ENCODE measurements at places on chromosomes 12 and 14.
A peak's percentile ranks its signal among the peaks of the same experiment; 100 is the strongest.

DNA sequence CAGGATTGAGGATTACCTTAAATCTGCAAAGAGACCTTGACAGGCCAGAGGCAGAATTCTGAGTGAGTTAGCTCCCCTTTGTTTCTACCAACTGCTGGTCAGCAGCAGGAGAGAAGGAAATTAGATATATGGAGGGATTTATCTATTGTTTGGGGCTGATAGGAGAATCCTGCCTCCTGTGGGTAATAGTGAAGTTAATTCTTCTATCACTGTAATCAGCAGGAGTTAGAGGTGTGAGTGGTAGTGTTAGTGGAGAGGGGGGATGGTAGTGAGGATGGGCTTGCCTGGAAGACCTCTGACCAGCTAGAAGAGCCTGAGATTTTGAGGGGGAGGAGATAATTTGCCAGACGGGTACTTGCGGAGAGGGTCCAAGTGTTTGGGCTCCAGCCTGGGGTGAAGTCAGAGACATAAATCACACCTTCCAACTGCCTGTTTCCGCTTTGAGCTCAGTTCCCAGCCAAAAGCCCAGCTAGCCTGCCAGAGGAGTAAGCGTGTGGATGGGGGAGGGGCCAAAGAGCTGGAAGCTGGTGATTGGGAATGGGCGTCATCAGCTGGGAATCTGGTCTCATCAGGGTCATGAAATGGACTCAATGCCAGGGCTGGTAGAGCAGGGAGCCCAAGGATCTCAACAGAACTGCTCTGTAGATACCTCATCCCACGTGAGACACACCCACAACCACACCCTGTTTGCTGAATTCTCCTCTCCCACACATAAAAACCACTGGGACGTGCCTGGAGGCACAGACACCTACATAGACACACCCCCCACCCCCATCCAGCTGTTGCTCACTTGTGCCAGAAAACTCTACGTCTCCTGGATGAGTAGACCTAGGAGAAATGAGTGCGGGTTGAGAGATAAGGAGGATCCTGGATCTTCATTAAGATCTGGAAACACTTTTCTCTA, 13.1 kb upstream of the ITGA5 start:
- no peak for DNase-seq

- DNase-seq: no peak
Observed at GRCh38 chr14:51180577-51180976, 59.5 kb upstream of the TMX1 start.

GRCh38 chr14:98280436-98280835, 991.6 kb downstream of the BCL11B start:
- DNase-seq: no peak

DNA sequence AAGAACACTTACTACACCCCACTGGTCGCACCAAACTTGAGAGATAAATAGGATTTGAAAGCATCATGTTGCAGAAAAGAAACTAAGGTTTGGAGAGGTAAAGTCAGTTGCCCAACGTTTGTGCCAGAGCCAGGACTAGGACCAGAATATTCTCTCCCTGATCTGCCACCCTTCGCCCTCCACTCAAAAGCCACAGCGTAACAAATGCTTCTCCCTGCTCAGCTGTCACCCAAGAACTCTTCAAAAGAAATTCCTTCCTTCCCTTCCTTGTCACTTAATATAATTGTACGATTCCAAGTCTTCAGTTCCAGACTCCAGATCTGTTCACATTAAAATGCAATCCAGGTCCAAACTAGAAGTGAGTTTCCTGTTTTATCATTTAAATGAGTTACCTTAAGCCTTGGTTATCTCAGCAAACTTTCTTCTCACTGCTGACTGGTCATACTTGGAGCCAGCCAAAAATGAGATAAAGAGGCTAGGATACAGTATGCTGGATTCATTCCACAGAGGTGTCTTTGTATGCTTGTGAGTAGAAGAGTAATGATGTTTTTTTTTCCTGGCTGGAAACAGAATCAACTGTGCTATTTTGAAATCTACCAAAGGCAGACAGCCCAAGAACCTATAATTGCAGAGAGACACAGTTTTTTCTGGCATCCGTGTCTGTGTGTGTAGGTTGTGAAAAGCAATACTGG, 12.8 kb upstream of the PPFIBP1 start:
- no peak for DNase-seq

GRCh38 chr12:110531741-110532333, 29.7 kb downstream of the RAD9B start:
- DNase-seq: no peak

DNA sequence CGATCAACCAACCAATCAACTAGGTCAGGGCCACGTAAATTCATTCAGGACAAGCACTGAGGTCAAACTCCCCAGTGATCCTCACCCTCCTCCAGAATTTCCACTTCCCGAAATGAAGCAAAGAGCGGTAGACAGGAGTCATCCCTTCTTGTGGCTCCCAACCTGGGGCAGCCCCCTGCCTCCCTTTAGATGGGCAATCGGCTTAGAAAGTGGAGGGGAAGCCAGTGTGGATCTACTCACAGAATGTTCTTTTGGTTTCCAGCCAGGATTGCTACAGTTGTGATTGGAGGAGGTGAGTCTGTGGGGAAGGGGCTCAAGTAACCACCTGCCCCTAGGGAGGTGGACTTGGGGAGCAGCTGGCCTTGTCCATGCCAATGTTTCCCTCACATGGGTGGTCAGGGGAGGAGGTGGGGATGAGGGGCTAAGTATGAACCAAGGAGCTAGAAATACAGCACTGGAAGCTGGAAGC, 4.1 kb downstream of the IFI27 start:
- DNase-seq: no peak

DNA sequence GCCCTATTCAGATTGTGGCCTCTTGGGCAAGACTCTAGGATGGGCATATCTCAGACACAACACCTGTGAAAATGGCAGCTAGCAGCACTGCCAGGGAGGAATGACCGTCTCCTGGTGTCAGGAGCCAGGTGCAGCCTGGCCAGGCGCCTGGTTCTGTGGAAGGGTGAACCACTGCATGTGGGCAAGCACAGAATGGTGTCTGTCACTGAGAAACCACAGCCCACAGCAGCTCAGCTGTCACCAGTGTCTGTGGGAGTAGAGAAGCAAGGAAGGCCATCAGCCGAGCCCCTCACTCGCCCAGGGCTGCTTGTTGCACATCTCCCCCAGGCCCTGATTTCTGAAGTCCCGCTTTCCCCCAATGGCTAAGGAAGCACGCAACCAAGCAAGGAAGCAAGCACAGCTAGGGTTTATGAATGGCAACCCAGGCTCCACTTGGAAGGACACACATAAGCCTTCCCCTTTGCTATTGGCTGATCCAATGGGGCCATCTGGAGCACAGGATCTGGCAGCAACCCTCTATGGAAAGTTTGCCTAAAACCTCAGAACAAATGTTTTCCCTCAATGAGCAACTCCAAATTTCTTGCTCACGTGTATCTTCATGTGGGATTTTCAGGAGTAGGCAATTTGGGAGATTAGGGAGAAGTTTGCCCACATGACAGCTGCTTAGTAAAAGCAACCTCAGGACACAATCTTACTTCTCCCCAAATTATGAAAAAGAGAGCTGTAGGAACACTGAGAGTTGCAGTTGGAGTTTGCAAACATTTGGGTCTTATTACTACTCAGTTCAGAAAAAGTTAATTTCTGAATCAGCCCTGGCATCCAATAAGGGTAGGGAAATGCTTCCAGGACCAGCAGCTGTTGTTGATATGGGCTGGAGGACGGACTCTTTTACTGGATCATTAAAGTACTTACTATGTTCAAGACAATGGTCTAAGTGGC, 44.7 kb downstream of the GPHB5 start:
- DNase-seq: no peak

DNA sequence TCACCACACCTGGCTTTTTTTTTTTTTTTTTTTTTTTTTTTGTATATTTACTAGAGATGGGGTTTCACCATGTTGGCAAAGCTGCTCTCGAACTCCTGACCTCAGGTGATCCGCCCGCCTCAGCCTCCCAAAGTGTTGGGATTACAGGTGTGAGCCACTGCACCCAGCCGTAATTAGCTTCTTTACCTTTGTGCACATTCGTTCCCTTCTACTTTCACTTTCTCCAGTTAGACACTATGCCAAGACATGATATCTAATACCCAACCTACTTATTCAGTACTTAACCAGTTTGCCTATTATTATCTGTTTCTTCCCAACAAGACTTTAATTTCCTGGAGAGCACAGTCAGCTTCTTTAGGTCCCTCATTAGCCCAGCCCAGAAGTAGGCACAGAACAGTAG, 5.3 kb downstream of the STYK1 start:
- no peak for DNase-seq

GRCh38 chr12:53227836-53228235, 4.2 kb downstream of the RARG start:
- DNase-seq: no peak

- DNase-seq: peak; percentile 64
Observed at GRCh38 chr14:93343797-93344196, 3.2 kb upstream of the COX8C start.

DNA sequence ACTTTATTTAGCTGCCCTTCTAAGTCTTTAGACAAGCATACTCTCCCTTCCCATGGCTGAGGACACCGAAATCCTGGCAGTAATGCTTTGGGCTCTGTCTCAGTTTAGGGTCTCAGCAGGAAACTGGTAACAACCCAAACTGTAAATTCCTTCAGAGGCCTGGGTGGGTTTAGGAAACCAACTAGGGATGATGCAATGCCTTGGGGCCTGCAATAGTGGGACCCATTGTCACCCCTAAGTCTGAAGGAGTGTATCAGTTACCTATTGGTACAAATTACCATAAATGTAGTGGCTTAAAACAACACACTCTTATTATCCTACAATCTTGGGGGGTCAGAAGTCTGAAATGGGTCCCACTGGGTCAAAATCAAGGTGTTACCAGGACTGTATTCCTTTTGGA, 36.0 kb downstream of the DHRS2 start:
- no peak for DNase-seq

- peak; percentile 81 for DNase-seq
Observed at GRCh38 chr14:21476523-21476924, 235 bp downstream of the RAB2B start.
